ENCODE measurements at places on chromosomes 6 and 20. TPM values are rescaled to one million over a fixed set of nuclear protein-coding genes. Genes with fewer than 3 reads are reported as not detected.

Gene SF3B5
- 118 TPM for total RNA-seq

Gene OLIG3
- not detected for total RNA-seq

Gene GTSF1L
- not detected for total RNA-seq

Gene CNKSR3
- total RNA-seq, result 29.6 TPM

Gene GSTA3
- total RNA-seq, result not detected

Gene SLC17A3
- total RNA-seq, result not detected

Gene BHLHE23
- not detected for total RNA-seq

Gene LPA
- not detected for total RNA-seq

Gene PDE7B
- 0.20 TPM for total RNA-seq

GRCh38 chr6:149929422-149929821, 6.5 kb upstream of the RAET1G start:
- no peak overlapping the region for H3K27ac ChIP-seq
- no peak overlapping the region for H3K4me3 ChIP-seq
- no peaks in the 10 kb centered on the region for H3K36me3 ChIP-seq
- peaks cover 3% of the 10 kb centered on the region for H3K4me1 ChIP-seq

DNA sequence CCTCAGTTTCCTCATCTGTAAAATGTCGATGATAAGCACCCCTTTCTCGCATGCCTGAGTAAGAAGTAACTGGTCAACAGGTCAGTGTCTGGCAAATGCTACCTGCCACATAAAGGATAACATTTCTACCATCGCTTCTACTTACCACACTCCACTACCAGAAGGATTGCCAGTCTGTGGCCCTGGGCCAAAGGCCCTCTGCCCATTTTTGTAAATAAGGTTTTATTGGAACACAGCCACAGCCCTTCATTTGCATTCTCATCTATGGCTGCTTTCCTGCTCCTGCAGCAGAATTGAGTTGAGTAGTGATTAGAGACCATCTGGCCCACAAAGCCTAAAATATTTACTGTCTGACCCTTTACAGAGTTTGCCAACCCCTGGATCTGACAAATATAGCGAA, 121.8 kb downstream of the TOX2 start:
- H3K27me3 ChIP-seq, result no peaks in the 10 kb centered on the region
- H3K4me3 ChIP-seq, result no peak overlapping the region
- no peak for DNase-seq
- no peaks in the 10 kb centered on the region for H3K4me1 ChIP-seq

DNA sequence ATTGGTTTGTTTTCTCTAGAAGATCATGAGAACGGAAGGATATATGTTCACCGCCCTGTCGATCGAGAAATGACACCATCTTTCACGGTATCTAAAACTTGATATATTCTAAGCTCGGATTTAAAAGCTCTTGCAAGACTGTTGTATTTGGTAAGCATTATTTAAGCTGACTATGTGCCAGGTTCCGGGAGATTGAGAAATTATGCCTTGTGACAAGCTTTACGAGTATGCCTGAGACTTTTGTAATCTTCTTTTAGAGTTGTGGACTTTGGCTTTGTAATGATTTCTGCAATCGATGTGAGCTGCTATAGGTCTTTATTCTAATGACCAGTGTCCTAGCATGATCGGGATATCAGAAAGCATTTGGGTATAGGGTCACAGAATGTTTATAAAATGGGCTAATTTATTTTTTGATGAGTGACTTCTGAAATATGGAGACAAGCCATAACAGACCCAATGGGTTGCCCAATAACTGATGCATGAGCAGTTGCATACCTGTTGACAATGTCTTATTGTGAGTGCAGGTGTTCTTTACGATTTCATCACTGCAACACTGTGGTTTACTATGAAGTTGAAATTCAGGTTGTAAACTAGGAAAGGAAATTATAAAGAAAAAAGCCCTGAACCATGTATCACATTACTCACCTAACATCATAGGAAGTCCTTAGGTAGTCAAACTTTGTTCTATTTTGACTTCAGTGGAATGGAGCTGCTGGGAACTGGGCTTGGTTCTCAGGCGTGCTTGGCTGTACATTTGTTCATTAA, 14.0 kb downstream of the CDH26 start:
- no peaks in the 10 kb centered on the region for H3K36me3 ChIP-seq
- DNase-seq, result no peak
- H3K27ac ChIP-seq, result no peak overlapping the region
- H3K4me3 ChIP-seq, result no peak overlapping the region
- no peaks in the 10 kb centered on the region for H3K27me3 ChIP-seq

DNA sequence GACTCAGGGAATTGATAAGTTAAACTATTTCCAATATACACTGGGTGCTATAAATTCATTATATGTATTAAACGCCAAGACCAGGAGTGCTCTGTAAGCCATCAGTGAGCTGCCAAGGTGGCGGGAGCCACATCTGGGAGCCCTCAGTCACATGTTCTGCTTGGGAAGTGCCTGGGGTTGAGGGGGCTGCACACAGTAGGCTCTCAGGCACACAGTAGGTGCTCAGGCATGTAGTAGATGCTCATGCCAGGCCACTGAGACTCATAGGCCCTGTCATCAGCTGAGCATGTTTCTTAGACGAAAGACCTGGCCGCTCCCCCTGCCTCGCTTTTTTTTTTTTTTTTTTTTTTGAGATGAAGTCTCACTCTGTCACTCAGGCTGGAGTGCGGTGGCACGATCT, 83.3 kb upstream of the BHLHE23 start:
- no peaks in the 10 kb centered on the region for H3K36me3 ChIP-seq
- DNase-seq, result no peak
- H3K4me3 ChIP-seq, result no peak overlapping the region
- no peak overlapping the region for H3K27ac ChIP-seq

DNA sequence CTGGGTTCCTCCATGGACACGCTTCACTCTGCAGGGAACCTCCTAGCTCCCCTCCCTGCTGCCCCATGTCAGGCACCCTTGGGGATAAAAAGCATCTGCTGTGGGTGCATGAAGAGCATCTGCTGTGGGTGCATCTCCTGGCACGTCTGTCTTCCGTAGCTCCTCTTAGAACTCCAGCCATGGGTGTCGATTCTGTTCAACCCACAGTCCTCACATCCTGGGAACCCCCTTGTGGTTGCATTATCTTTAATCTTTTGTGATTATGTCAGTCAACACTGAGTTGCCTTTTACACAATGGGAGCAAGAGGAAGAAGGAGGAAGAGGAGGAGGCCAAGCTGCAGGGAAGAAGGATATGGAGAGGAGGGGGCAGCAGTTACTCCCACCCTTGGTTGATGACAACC, 24.1 kb upstream of the CCR6 start:
- DNase-seq, result no peak
- H3K36me3 ChIP-seq, result no peaks in the 10 kb centered on the region
- H3K27ac ChIP-seq, result no peak overlapping the region
- peaks cover 18% of the 10 kb centered on the region for H3K4me1 ChIP-seq
- no peak overlapping the region for H3K4me3 ChIP-seq

DNA sequence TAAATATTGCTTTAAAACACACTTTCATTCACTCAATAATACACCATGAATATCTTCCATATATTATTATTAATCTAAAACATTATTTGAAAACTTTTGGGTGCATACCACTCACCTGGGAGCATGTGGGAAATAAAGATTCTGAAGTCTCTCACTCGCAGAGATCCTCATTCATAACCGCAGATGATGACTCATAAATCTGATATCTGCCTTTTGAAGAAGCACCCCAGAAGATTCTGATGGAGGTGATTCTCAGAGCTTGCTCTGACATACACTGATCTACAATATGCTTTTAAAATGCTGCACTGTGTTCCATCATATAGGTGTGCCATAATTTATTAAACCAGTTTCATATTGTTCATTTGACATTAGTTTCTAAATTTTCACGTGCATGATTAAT, 135.0 kb upstream of the SGK1 start:
- no peak for DNase-seq
- no peaks in the 10 kb centered on the region for H3K27me3 ChIP-seq
- no peaks in the 10 kb centered on the region for H3K4me1 ChIP-seq
- no peak overlapping the region for H3K4me3 ChIP-seq
- no peak overlapping the region for H3K27ac ChIP-seq

GRCh38 chr6:170480050-170480692, 72.9 kb downstream of the PSMB1 start:
- H3K36me3 ChIP-seq, result no peaks in the 10 kb centered on the region
- H3K4me1 ChIP-seq, result no peaks in the 10 kb centered on the region
- no peak overlapping the region for H3K27ac ChIP-seq
- peak; percentile 42 for DNase-seq
- H3K4me3 ChIP-seq, result no peak overlapping the region
- H3K27me3 ChIP-seq, result no peaks in the 10 kb centered on the region

DNA sequence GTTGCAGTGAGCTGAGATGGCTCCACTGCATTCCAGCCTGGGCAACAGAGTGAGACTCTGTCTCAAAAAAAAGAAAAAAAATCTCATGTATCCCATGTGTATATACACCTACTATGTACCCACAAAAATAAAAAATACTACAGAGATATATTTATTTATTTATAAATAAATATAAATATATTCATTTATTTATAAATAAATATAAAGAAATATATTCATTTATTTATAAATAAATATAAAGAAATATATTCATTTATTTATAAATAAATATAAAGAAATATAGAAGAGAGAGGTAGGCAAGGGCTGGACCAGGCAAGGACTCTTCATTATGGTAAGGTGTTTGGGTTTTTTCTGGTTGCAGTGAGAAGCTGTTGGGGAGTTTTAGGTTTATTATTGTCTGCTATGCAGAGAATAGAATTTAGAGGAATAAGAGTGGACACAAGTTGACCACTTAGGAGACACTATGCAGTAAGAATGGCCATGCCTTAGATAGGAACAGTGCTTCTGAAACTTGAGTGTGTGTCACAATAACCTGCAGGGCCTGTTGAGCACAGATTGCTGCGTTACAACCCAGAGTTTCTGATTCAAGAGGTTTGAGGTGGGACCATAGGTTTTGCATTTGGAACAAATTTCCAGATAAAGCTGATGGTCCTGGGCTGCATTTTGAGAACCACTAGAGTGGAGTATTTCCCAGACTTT, 254.2 kb downstream of the EYA4 start:
- H3K27me3 ChIP-seq, result no peaks in the 10 kb centered on the region
- no peak for DNase-seq
- no peaks in the 10 kb centered on the region for H3K4me1 ChIP-seq
- peaks cover 13% of the 10 kb centered on the region for H3K36me3 ChIP-seq

- H3K27me3 ChIP-seq, result no peaks in the 10 kb centered on the region
- 0 out of 2 replicates have a peak, but pooled peaks cover 14% of the 10 kb centered on the region for H3K4me1 ChIP-seq
- no peak overlapping the region for H3K27ac ChIP-seq
Observed at GRCh38 chr6:113381959-113382358, 475.2 kb upstream of the MARCKS start.

DNA sequence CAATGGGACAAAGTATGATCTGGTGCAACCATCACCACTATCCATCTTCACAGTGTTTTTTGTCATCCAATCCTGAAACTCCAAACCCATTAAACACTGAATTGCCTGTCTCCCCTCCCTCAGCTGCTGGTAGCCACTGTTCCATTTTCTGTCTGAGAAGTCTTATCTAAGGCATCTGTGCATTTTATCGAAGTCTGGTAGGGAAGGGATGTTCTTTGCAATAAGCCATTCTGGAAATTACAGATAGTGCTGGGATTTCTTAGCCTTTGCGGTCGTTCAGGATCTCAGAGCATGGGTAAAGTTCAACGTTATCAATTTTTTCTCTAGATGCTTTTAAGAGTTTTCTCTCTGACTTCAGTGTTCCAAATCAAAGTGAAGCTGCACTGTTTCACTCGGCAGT, 24.1 kb downstream of the KIF25 start:
- no peak overlapping the region for H3K27ac ChIP-seq
- DNase-seq, result no peak
- H3K27me3 ChIP-seq, result no peaks in the 10 kb centered on the region
- H3K4me1 ChIP-seq, result peaks cover 11% of the 10 kb centered on the region

- no peaks in the 10 kb centered on the region for H3K27me3 ChIP-seq
- DNase-seq, result no peak
- H3K27ac ChIP-seq, result no peak overlapping the region
- no peak overlapping the region for H3K4me3 ChIP-seq
- no peaks in the 10 kb centered on the region for H3K36me3 ChIP-seq
Observed at GRCh38 chr6:45297320-45297719, 30.8 kb upstream of the RUNX2 start.

DNA sequence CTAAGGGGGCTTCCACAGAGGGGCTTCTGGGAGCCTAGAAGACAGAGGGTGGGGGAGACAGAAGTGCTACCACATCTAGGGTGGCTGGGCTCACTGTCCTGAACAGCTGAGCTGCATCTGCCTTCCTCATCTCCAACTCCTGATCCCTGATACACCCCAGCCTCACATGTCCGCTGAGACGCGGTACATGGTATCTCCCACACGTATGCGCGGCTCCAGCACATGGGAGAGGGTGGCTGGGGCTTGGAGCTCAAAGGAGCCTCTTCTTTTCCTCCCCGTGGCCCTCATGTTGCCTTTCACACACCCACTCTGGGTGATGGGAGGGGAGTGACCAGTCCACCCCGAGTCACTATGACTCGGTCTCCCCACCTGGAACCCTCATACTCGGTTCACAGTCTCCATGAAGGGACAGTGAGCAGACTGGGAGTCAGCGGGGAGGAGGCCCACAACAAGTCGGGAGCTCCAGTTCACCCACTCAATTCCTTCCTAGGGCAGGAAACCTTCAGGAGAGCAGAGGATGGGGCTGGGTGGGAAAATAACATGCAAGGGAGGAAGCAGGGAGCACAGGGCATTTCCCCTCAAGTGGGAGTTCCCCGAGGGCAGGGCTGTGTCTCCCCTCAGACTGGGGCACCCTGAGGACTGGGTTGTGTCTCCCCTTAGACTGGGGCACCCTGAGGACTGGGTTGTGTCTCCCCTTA, 61.7 kb downstream of the MRPL14 start:
- no peaks in the 10 kb centered on the region for H3K27me3 ChIP-seq
- no peaks in the 10 kb centered on the region for H3K36me3 ChIP-seq
- H3K27ac ChIP-seq, result no peak overlapping the region
- no peak for DNase-seq
- no peak overlapping the region for H3K4me3 ChIP-seq
- peaks cover 5% of the 10 kb centered on the region for H3K4me1 ChIP-seq

DNA sequence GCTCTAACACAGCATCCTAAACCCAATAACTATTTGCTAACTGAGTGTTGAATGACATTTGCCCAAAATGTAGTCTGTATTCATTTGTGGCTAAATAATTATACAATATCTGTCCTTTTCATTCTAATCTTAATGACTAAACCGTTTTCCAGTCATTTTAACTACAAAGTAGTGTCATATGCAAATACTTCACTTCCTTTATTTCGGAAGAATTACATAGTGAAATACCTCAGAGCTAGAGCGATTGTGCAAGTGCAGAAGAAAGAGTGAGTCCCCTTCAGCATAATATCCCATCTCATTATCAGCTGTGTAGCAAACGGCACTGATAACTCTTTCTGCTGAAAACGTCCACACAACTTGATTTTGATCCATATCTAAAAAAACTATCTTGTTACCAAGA, 66.2 kb downstream of the ROS1 start:
- no peaks in the 10 kb centered on the region for H3K4me1 ChIP-seq
- H3K36me3 ChIP-seq, result no peaks in the 10 kb centered on the region
- no peak for DNase-seq
- H3K4me3 ChIP-seq, result no peak overlapping the region
- H3K27ac ChIP-seq, result no peak overlapping the region

GRCh38 chr6:163686301-163686700, 271.8 kb downstream of the QKI start:
- DNase-seq, result no peak
- H3K27me3 ChIP-seq, result no peaks in the 10 kb centered on the region
- H3K4me3 ChIP-seq, result no peak overlapping the region
- H3K36me3 ChIP-seq, result no peaks in the 10 kb centered on the region
- H3K27ac ChIP-seq, result no peak overlapping the region
- peaks cover 3% of the 10 kb centered on the region for H3K4me1 ChIP-seq

All from SJCRH30 (cell line).